ENCODE measurements at places on chromosomes 7 and 10.

DNA sequence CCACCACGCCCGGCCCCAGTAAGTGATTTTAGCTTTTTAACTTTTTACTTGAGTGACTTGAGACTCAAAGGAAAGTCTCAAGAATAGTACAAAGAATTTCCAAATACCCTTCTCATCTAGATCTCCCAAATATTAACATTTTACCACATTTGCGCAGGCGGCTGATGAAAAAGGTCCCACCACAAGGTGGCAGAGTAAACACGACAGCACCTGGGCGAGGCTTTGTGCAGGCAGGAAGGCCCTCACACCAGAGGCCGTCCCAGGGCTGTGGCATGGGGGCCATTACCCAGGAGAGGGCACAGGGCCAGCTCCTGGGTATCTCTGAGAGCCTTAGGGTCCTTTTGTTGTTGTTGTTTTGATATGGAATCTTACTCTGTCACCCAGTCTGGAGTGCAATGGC lies 50.0 kb upstream of the WIPI2 start:
- no peak for DNase-seq

- no peak for DNase-seq
Observed at GRCh38 chr10:1502451-1502850, 234.9 kb downstream of the ADARB2 start.

GRCh38 chr7:7261863-7262262 lies 79.5 kb downstream of the C1GALT1 start:
- DNase-seq = no peak

DNA sequence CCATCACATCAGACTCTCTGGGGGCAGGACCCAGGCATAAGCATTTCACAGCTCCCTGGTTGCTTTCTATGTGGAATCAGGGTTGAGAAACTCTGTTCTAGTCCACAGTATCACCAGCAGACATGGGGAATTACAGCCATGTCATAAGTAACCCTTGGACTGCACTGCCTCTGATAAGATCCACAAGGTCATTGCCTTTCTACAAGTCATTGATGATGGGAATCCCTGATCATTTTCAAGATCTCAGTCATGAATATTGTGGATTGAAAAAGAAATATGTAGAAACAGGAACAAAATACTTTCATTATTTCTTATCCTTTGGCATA lies 304.1 kb downstream of the KLF6 start:
- DNase-seq = no peak

GRCh38 chr10:100192350-100192749 lies 6.5 kb upstream of the ERLIN1 start:
- no peak for DNase-seq

GRCh38 chr10:3043512-3044368 lies 23.6 kb upstream of the PFKP start:
- peak; percentile 23 for DNase-seq

GRCh38 chr10:125838802-125839575 lies 15.6 kb downstream of the BCCIP start:
- no peak for DNase-seq

GRCh38 chr10:106959521-106959920 lies 205.0 kb downstream of the SORCS1 start:
- no peak for DNase-seq

DNA sequence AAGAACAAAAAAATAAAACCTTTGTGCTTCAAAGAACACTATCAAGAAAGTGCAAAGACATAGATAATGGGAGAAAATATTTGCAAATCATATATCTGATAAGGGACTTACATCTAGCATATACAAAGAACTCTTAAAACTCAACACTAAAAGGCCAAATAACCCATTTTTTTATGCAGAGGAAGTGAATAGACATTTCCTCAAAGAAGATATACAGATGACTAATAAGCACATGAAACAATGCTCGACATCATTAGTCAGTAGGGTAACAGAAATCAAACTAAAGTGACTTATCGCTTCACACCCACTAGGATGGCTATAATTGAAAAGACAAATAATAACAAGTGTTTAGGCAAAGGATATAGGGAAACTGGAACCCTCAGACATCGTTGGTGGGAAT lies 78.0 kb downstream of the MALSU1 start:
- DNase-seq = no peak

- no peak for DNase-seq
Observed at GRCh38 chr10:132787495-132788179, 1.7 kb upstream of the NKX6-2 start.

DNA sequence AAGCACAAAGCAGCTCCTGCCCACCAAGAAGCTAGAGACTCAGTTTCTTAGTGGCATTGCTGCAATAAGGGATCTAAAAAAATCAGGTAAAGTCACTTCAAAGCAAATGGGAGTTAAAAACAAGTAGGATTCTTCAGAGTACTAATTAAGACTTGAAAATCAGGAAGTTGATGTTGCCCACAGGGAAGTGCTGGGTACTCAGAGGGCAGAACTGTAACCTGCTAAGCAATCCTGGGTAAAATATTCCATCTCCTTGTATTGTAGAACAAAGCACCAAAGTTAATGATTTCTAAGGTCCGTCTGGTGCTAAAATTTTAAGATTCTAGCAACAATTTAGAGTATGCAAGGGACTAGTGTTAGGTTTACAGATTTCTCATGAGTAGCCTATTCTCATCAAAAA lies 8.3 kb downstream of the PEX1 start:
- DNase-seq = no peak

- peak; percentile 19 for DNase-seq
Observed at GRCh38 chr10:50421026-50421719, 169.9 kb upstream of the ASAH2 start.

Data from stimulated activated CD8-positive, alpha-beta memory T cell treated with anti-CD3 and anti-CD28 coated beads, Interleukin-4, amount 100 ng/mL, for 24 hours (primary cell).